Mesothelial cell of epicardium (in vitro differentiated cells): ENCODE measurements at places on chromosomes 7 and 10. TPM values are rescaled to one million over a fixed set of nuclear protein-coding genes. Genes with fewer than 3 reads are reported as not detected.

Gene CXCL12
- total RNA-seq, result 42.4 to 48.4 TPM (median 45.8 TPM) in 3 replicates

Gene TMEM236
- total RNA-seq, result 0.04 TPM in 1 of 3 replicates, not detected in the others

Gene RTKN2
- 6.0 to 6.9 TPM (median 6.1 TPM) in 3 replicates for total RNA-seq

Gene LIPK
- not detected in 3 replicates for total RNA-seq

Gene TRIM4
- total RNA-seq, result 13.1 to 14.1 TPM (median 13.6 TPM) in 3 replicates

Gene TAS2R40
- not detected in 3 replicates for total RNA-seq

Gene CPN1
- total RNA-seq, result not detected in 3 replicates

Gene ABCA13
- total RNA-seq, result 0.24 to 0.29 TPM (median 0.25 TPM) in 3 replicates

Gene HOXA5
- total RNA-seq, result 128 to 133 TPM (median 133 TPM) in 3 replicates

Gene SFRP5
- total RNA-seq, result 0.69 to 1.1 TPM (median 0.86 TPM) in 3 replicates

Gene ZNF800
- total RNA-seq, result 22.5 to 24.8 TPM (median 23.4 TPM) in 3 replicates

Gene C10orf143
- total RNA-seq, result 2.2 to 3.4 TPM (median 2.9 TPM) in 3 replicates

Gene WEE2
- total RNA-seq, result 0.09 TPM in 1 of 3 replicates, not detected in the others

Gene ZNF736
- total RNA-seq, result not detected in 3 replicates

Gene RAPGEF5
- 5.4 to 6.1 TPM (median 5.7 TPM) in 3 replicates for total RNA-seq

Gene HOXA3
- 197 to 209 TPM (median 201 TPM) in 3 replicates for total RNA-seq

Gene PRKAR2B
- total RNA-seq, result 7.8 to 8.3 TPM (median 7.8 TPM) in 3 replicates

Gene MACROH2A2
- total RNA-seq, result 122 to 128 TPM (median 125 TPM) in 3 replicates

Gene CLCN1
- 0.07 to 0.16 TPM (median 0.11 TPM) in 3 replicates for total RNA-seq

Gene POLR3A
- 23.7 to 24.5 TPM (median 23.9 TPM) in 3 replicates for total RNA-seq

Gene GSTO1
- total RNA-seq, result 62.8 to 65.5 TPM (median 65.2 TPM) in 3 replicates

Gene GJD4
- total RNA-seq, result not detected in 3 replicates

Gene PAPSS2
- 13.2 to 16.9 TPM (median 13.7 TPM) in 3 replicates for total RNA-seq

Gene CNTNAP2
- total RNA-seq, result 3.9 to 4.5 TPM (median 4.2 TPM) in 3 replicates

Gene NPFFR1
- total RNA-seq, result 0.11 to 0.14 TPM (median 0.13 TPM) in 3 replicates

Gene AGMO
- 0.95 to 1.1 TPM (median 1.0 TPM) in 3 replicates for total RNA-seq

Gene R3HCC1L
- 16.6 to 17.9 TPM (median 16.9 TPM) in 3 replicates for total RNA-seq

Gene ADIRF
- total RNA-seq, result 0.29 TPM in 1 of 3 replicates, not detected in the others

Gene PPP1R17
- not detected in 3 replicates for total RNA-seq

Gene C1QL3
- not detected in 3 replicates for total RNA-seq

Gene BMPER
- 1.7 to 3.0 TPM (median 2.1 TPM) in 3 replicates for total RNA-seq

Gene PHF14
- total RNA-seq, result 67.8 to 72.1 TPM (median 71.1 TPM) in 3 replicates

Gene WDR86
- 259 to 274 TPM (median 266 TPM) in 3 replicates for total RNA-seq

Gene EGR2
- total RNA-seq, result 16.9 to 21.9 TPM (median 20.0 TPM) in 3 replicates

Gene GTF2IRD2
- 36.4 to 41.5 TPM (median 38.4 TPM) in 3 replicates for total RNA-seq

Gene BTBD16
- total RNA-seq, result not detected in 3 replicates

Gene GIMAP1
- not detected in 3 replicates for total RNA-seq

Gene ITPRID1
- total RNA-seq, result not detected in 3 replicates

Gene DKK1
- 12.7 to 13.3 TPM (median 13.0 TPM) in 3 replicates for total RNA-seq

Gene P4HA1
- 103 to 111 TPM (median 105 TPM) in 3 replicates for total RNA-seq

Gene ACTR3C
- total RNA-seq, result 0.40 to 0.84 TPM (median 0.47 TPM) in 3 replicates

Gene AZGP1
- 0.27 to 0.56 TPM in 2 of 3 replicates, not detected in the other for total RNA-seq

Gene ANK3
- total RNA-seq, result 242 to 270 TPM (median 243 TPM) in 3 replicates

Gene TMEM270
- not detected in 3 replicates for total RNA-seq

Gene CHST3
- total RNA-seq, result 26.2 to 27.6 TPM (median 26.3 TPM) in 3 replicates

Gene TMEM213
- not detected in 3 replicates for total RNA-seq

Gene XRCC2
- 6.7 to 7.3 TPM (median 7.0 TPM) in 3 replicates for total RNA-seq

Gene PDSS1
- 7.7 to 9.1 TPM (median 8.7 TPM) in 3 replicates for total RNA-seq

Gene IL2RA
- total RNA-seq, result not detected in 3 replicates
